ENCODE measurements at places on chromosomes 1 and 21. TPM values are rescaled to one million over a fixed set of nuclear protein-coding genes. Genes with fewer than 3 reads are reported as not detected.

DNA sequence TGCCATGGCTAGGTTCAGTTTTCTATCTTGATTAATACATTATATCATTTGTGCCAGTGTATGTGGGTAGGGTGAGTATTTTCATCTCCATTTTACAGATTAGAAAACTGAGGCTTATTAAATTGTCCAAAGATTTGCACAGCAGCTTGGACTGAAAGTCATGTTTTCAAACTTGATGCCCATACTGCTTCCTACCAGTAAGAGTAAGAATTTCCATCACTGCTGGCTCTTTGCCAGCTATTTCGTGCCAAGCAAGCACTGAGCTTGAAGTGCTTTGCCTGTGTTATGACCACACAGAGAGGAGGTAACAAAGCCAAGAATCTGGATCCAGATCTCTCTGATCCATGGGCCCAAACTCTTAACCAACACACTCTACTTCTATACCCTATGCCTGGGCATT is 295.0 kb downstream of the VAV3 start:
- DNase-seq, result peak; percentile 29

HUNK gene
- polyA plus RNA-seq, result 0.07 TPM

DNA sequence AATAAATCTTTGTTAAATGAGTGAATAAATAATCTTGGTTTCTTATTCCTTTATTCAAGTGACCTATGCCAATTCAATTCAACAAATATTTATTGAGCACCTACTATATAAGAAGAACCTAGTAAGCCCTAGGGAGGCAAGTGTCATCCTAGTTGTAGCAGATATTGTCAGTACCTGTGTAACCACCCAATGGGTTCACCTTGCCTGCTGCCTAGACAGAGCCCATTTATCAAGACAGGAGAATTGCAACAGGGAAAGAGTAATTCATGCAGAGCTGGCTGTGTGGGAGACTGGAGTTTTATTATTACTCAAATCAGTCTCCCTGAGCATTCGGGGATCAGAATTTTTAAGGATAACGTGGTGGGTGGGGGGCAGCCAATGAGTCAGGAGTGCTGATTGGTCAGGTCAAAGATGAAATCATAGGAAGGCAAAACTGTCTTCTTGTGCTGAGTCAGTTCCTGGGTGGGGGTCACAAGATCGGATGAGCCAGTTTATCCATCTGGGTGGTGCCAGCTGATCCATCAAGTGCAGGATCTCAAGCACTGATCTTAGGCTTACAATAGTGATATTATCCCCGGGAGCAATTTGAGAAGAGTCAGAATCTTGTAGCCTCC is 53.8 kb upstream of the KCNA3 start:
- no peak for DNase-seq

PATJ gene
- 36.3 TPM for polyA plus RNA-seq

GRCh38 chr1:210237479-210237878 is 4.9 kb downstream of the SERTAD4 start:
- no peak for DNase-seq

PDPN gene
- 11.7 TPM for polyA plus RNA-seq

- peak; percentile 83 for DNase-seq
Measured at GRCh38 chr1:233113009-233113879, 162.8 kb downstream of the NTPCR start.

- DNase-seq, result no peak
Measured at GRCh38 chr1:236795757-236796667, 920 bp downstream of the MTR start.

IFI44 gene
- 13.7 TPM for polyA plus RNA-seq

GRCh38 chr1:222750651-222751050 is 13.6 kb downstream of the FAM177B start:
- no peak for DNase-seq

DNA sequence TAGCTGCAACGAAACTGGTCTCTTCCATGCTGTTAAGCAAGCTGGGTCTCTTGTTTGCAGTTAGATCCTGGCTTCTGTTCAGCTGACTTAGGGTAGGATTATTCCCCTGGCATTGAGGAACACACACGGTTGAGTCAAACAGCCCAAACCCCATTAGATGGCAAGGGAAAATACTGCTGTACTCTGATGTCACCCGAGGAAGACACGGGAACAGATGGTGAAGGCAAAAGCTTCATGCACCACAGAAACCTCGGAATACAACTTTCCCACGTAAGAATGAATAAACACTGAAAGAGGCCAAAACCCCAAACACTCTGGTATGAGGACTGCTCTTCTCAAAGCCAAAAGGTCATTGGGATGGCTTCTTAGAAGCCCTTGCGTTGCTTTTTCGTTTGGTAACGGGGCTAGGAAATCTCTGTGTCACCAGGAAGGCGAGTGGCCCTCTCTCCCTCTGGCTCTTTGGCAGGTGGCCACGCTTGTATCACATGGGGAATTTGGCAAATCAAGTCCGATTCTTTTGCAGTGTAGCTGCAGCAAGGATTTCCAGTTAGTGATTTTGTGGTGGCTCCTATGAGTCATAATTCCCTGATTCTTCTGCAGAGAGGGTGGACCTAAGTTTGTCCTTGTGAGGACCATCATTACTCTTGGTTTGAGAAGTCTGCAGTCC is 16.7 kb upstream of the LYST start:
- peak; percentile 91 for DNase-seq

OR2T33 gene
- polyA plus RNA-seq, result not detected

- DNase-seq, result no peak
Measured at GRCh38 chr1:8560611-8561544, 243.0 kb downstream of the SLC45A1 start.

DMRTA2 gene
- 0.05 TPM for polyA plus RNA-seq

AMIGO1 gene
- polyA plus RNA-seq, result 5.3 TPM

GRCh38 chr1:17591814-17592430 is 52.4 kb downstream of the ARHGEF10L start:
- DNase-seq, result no peak

ARPC5 gene
- polyA plus RNA-seq, result 41.1 TPM

Measured in right cardiac atrium (tissue), 5 donors.